ENCODE measurements at places on chromosomes 7 and 10.

GRCh38 chr7:132109769-132110168, 466.5 kb downstream of the PLXNA4 start:
- DNase-seq: no peak

- no peak for DNase-seq
These were observed 31.0 kb downstream of the SLIT1 start for GRCh38 chr10:97154781-97155180.

- no peak for DNase-seq
These were observed 1027.8 kb upstream of the LRRTM3 start for GRCh38 chr10:65898055-65898454.

- no peak for DNase-seq
These were observed 993.7 kb upstream of the AUTS2 start for GRCh38 chr7:68604541-68604940.

DNA sequence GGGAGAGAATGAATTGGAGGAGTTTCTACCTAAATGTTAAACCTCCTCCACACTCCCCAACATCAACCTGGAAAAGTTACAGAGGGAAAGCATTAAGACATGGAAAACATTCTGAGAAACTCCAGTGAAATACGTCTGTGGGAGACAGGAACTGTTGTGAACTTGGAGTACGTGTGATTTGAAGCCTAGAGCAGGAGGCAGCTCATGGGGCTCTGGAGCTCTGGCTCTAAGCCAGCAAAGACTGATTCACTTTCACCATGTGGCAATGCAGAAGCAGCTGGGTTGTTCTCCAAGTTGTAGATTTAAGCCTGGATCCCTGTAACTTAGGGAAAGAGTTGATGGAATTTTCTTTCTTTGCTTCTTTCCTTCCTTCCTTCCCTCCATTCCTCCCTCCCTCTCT, 503.2 kb downstream of the NRG3 start:
- DNase-seq: peak; percentile 77

GRCh38 chr7:26398427-26398755, 106.7 kb downstream of the SNX10 start:
- no peak for DNase-seq

GRCh38 chr7:26073041-26073440, 79.0 kb upstream of the NFE2L3 start:
- DNase-seq: no peak

Data from skeletal muscle cell (primary cell).